ENCODE measurements at places on chromosomes 7 and 10. TPM values are rescaled to one million over a fixed set of nuclear protein-coding genes. Genes with fewer than 3 reads are reported as not detected.

- H3K27me3 ChIP-seq, result no peaks in the 10 kb centered on the region
- no peak overlapping the region for H3K4me3 ChIP-seq
- H3K4me1 ChIP-seq, result no peaks in the 10 kb centered on the region
- no peak overlapping the region for H3K27ac ChIP-seq
- H3K36me3 ChIP-seq, result no peaks in the 10 kb centered on the region
- no peak for DNase-seq
These were observed 144.5 kb downstream of the PPP1R3A start for GRCh38 chr7:113774182-113774807.

- no peak overlapping the region for H3K4me3 ChIP-seq
- no peak overlapping the region for H3K27ac ChIP-seq
- no peaks in the 10 kb centered on the region for H3K27me3 ChIP-seq
- H3K36me3 ChIP-seq, result no peaks in the 10 kb centered on the region
- H3K4me1 ChIP-seq, result peaks cover 37% of the 10 kb centered on the region
- no peak for DNase-seq
These were observed 85.6 kb upstream of the CAPZA2 start for GRCh38 chr7:116776610-116777289.

GRCh38 chr7:120412139-120413050 is 139.4 kb downstream of the KCND2 start:
- no peak for DNase-seq
- no peaks in the 10 kb centered on the region for H3K4me1 ChIP-seq
- no peaks in the 10 kb centered on the region for H3K36me3 ChIP-seq
- H3K27ac ChIP-seq, result no peak overlapping the region
- H3K27me3 ChIP-seq, result no peaks in the 10 kb centered on the region

GRCh38 chr10:131978366-131978765 is 3.4 kb downstream of the BNIP3 start:
- H3K4me3 ChIP-seq, result peak overlapping the region; percentile 98
- peak overlapping the region; percentile 89 for H3K27ac ChIP-seq
- H3K27me3 ChIP-seq, result no peaks in the 10 kb centered on the region
- H3K36me3 ChIP-seq, result peaks cover 3% of the 10 kb centered on the region

DNA sequence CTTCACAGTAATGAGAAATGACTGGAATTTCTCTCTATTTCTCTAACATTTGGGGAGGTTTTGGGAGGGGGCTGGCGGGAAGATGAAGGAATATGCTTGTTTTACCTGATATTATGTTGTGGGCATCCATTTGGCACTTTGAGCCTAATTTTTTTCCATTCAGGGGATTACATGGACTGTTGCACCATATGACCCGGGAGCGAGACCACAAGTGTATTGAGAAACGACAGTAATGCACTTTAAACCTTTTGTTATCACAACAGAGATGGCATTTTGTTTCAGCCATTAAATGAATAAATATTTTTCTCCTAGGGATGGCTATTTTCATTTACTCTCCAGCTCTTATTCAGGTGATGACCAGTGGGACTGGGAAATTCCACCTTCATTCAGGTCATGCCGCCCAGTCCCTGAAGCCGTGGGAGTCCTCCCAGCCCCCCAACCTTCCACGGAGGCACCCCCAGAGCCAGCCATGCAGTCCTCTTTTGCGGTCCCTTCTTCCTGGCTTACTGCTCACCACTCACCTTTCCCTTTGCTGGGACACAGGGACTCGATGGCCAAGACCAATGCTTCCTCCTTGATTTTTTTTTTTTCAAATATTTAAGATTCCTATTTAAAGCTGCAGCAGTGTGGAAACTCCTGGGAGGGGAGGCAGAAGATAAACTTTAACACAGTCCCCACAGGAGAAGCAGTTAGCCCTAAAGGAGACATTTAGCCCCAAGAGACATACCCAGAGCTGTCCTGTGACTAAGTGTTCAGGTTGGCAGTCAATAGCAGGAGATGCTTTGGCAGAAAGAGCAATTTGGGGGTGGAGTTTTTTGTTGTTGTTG is 190.9 kb upstream of the YAE1 start:
- H3K27ac ChIP-seq, result no peak overlapping the region
- no peaks in the 10 kb centered on the region for H3K36me3 ChIP-seq
- H3K4me3 ChIP-seq, result no peak overlapping the region
- no peaks in the 10 kb centered on the region for H3K27me3 ChIP-seq

- no peak overlapping the region for H3K27ac ChIP-seq
- H3K27me3 ChIP-seq, result no peaks in the 10 kb centered on the region
- H3K4me3 ChIP-seq, result no peak overlapping the region
- no peaks in the 10 kb centered on the region for H3K4me1 ChIP-seq
- no peak for DNase-seq
These were observed 92.0 kb upstream of the PAX2 start for GRCh38 chr10:100653238-100653956.

- no peak overlapping the region for H3K27ac ChIP-seq
- peaks cover 25% of the 10 kb centered on the region for H3K4me1 ChIP-seq
- H3K27me3 ChIP-seq, result no peaks in the 10 kb centered on the region
- H3K4me3 ChIP-seq, result no peak overlapping the region
- H3K36me3 ChIP-seq, result no peaks in the 10 kb centered on the region
These were observed 14.5 kb upstream of the CPA1 start for GRCh38 chr7:130365511-130366441.

DNA sequence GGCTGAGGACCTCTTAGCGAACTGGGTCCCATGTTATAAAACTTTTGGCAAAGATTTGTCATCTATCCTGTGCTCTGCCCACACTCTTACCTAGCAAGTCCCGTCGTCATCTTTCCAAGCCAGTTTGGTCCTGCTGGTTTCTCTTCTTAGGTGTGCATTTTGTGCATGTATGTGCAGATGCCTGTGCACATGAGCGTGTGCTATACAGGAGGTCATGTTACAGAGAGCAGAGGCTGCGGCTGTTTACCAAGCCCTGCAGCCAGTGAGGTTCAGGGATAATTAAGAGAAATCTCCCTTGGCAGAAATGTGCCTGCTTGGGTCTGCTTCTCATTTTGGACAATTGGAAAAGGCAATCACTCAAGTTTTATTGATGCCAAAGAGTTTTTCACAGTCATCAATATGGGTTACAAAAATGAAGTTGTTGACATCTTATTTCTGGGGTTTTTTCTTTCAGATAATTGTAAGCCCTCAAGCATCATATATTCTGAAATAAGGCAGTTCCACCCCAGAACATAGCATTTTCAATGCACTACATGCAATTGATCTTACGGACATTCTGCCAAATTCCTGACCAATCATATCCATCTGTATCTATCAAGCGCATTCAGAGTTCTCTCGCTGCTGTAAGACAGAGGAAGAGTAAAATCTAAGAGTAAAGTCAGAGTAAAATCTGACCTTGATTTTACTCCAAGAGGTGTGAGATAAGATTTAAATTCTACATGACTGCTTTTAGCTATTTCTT is 361.4 kb upstream of the ZNF32 start:
- H3K27me3 ChIP-seq, result no peaks in the 10 kb centered on the region
- H3K4me1 ChIP-seq, result peaks cover 3% of the 10 kb centered on the region
- no peak for DNase-seq
- no peak overlapping the region for H3K4me3 ChIP-seq
- no peaks in the 10 kb centered on the region for H3K36me3 ChIP-seq
- no peak overlapping the region for H3K27ac ChIP-seq

GRCh38 chr7:49228426-49229098 is 304.2 kb downstream of the CDC14C start:
- H3K4me3 ChIP-seq, result no peak overlapping the region
- DNase-seq, result no peak
- H3K4me1 ChIP-seq, result no peaks in the 10 kb centered on the region
- H3K27ac ChIP-seq, result no peak overlapping the region
- no peaks in the 10 kb centered on the region for H3K36me3 ChIP-seq

GRCh38 chr7:36473454-36474282 is 84.0 kb downstream of the ANLN start:
- no peaks in the 10 kb centered on the region for H3K27me3 ChIP-seq
- H3K4me3 ChIP-seq, result no peak overlapping the region
- H3K27ac ChIP-seq, result no peak overlapping the region
- no peaks in the 10 kb centered on the region for H3K36me3 ChIP-seq
- DNase-seq, result peak; percentile 48
- no peaks in the 10 kb centered on the region for H3K4me1 ChIP-seq

SFRP4 gene
- 2.2 TPM for total RNA-seq

SLC39A12 gene
- not detected for total RNA-seq

HK1 gene
- 16.2 TPM for total RNA-seq

FKBP14 gene
- total RNA-seq, result 5.3 TPM

TUBB8 gene
- total RNA-seq, result not detected

MYL10 gene
- total RNA-seq, result not detected

RET gene
- total RNA-seq, result 0.78 TPM
